M059J (cell line): ENCODE measurements at places on chromosomes 6 and 20. TPM values are rescaled to one million over a fixed set of nuclear protein-coding genes. Genes with fewer than 3 reads are reported as not detected.
A peak's percentile ranks its signal among the peaks of the same experiment; 100 is the strongest.

GRCh38 chr6:111711476-111711875 is 105.8 kb upstream of the TRAF3IP2 start:
- no peak for DNase-seq

DNA sequence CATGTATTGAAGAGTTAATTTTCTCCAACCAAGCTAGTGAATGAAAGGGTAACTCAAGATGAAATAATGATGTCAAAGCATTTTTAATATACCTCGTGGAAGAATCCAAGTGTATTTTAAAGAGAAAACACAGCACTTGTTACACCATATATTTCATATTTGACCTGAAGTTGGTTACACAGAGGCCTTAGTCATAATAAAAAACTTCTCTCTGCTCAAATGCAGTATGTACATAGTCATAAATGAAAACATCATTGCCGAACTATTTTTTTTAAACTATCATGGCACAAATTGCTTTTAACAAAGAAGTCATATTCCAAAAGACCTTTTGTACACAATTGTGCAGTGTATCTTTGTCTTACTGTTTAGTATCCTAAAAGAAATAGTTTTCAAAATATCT is 43.0 kb downstream of the BACH2 start:
- DNase-seq, result no peak

The PROCR gene
- 58.9 and 60.0 TPM in 2 replicates for total RNA-seq

DNA sequence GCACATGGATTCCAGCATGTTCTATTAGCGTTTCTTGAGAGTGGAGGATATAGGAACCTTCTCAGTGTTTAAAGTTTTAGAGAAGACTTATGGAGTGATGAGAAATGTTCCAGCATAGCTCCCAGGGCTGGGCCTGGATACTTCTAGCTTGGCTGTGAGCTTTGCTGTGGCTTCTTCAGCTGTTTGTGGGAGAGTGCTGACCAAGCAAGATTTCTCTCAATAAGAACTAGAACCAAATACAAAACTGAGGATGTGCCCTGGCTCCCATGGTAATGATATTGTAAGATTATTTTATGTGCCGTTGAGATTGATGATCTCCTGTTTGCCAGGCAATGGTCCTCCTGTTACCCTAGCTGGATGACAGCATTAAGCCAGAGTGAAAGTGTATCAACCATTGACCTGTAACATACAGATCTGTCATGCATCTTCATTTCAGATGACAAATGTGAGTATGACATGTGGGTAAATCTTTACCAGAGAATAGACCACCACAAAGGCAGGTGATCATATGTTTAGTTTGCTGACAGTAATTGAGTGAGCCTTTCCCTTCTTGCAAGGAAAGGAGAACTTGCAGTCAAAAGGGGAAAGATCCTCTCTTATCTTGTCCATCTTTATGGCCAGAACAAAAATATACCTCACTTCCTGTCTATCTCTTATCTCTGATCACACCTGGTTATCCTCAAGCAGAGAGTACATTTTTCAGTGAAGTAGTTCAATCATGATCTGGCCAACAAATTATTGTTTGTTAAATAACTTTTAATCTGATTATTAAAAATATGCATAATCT is 180.1 kb downstream of the SLC24A3 start:
- no peak for DNase-seq

The RNF144B gene
- total RNA-seq, result 5.4 and 8.6 TPM in 2 replicates

GRCh38 chr6:144036064-144036834 is 28.2 kb upstream of the PLAGL1 start:
- DNase-seq, result peak; percentile 53

The GINS1 gene
- total RNA-seq, result 31.5 and 41.3 TPM in 2 replicates

The PSORS1C2 gene
- not detected in 2 replicates for total RNA-seq

- DNase-seq, result no peak
These were observed 93.4 kb upstream of the ARID1B start for GRCh38 chr6:156683821-156684220.

DNA sequence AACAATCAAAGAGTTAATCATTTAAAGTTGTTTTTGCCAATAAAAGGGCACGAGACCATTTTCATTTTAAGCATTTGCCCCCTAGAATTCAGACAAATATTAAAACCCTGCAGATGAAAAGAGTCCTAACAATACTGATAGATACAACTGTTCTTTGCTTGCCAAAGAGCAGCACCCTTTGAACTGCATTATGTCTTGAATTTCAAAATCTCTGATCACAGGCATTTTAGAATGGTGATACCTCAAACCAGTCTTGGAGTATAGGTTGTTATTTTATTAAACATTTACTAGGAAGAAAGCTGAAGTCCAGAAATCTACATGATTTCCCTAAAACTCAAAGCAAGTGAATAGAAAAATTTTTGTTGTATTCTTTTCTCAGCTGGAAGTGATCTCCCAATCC is 108.7 kb downstream of the KIF13A start:
- DNase-seq, result no peak

The CGA gene
- 22.8 and 26.6 TPM in 2 replicates for total RNA-seq

GRCh38 chr6:108068618-108069017 is 5.9 kb downstream of the OSTM1 start:
- DNase-seq, result no peak

- DNase-seq, result no peak
These were observed 5.7 kb downstream of the NT5E start for GRCh38 chr6:85455471-85456026.

The TRIM15 gene
- not detected in 2 replicates for total RNA-seq

GRCh38 chr6:20564777-20565176 is 30.5 kb downstream of the CDKAL1 start:
- DNase-seq, result no peak

DNA sequence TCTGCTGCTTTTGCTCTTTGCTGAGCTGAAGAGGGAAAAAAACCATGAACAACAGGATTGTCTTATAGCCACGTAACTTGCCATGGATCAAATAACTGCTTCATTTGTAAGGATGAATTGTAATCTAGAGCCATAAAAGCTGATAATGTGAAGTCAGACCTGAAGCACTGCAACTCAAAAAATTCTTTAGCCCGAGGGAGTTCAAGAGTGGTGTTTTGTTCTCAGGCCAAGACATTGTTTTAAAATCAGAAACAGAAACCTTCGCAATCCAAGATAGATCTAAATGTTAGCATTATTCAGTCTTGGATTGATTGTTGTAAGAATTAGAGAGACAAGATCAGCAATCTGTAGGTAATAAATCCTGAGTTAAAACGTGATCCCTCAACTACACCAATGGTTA is at the start of gene TRAPPC3L:
Gene TRAPPC3L, minus strand, starts transcription at position 34 of the 400 bp plus-strand sequence. CDS start 170 bp downstream, outside the sequence.
- DNase-seq, result no peak

The MPIG6B gene
- not detected in 2 replicates for total RNA-seq

- DNase-seq, result peak; percentile 76
These were observed 104.2 kb downstream of the AGPAT4 start for GRCh38 chr6:161169696-161170095.

The SPDEF gene
- total RNA-seq, result not detected in 2 replicates

The BPIFA1 gene
- total RNA-seq, result not detected in 2 replicates

The GJA10 gene
- total RNA-seq, result not detected in 2 replicates

DNA sequence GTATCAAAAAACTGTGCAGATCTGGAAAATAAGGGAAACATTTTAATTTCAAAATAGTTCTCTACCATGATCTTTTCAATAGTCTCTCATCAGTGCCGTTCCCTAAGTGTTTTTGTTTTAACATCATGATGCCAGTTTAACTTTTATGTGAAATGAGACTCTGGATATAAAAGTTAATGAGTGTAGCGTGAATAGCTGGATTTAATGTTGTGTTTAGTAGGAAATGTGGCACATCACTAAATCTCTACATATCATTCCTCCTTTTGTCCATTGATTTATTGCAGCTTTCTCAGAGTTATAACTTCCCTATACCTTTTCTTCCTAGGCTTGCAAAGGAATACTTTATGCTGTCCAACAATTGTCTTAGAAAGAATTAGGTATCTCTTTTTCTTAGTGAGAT is 81.4 kb upstream of the SCGN start:
- no peak for DNase-seq
